ENCODE measurements at places on chromosomes 2 and 18.

GRCh38 chr2:237889811-237890210 is 30.4 kb downstream of the RAMP1 start:
- DNase-seq: no peak

DNA sequence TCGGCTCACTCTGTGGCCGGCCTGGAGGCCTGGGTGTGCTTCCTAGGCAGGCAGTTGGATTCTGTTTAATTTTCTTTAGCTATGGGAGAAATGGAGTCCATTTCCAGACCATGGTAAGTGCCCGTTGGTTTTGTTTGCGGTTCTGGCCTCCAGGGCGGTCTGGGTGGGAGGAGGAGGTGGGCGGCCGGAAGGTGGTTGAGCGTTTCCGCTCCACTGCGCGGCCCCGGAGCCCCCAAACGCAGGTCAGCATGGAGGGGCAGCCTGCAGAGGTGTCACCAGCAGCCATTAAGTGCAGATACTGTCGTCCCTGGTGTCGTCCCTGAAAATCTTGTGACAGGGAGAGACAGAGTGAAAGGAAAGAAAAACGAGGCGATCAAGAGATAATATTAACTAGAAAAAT is 303.9 kb downstream of the GBX2 start:
- DNase-seq: no peak

- no peak for DNase-seq
These were observed 78.2 kb downstream of the COA5 start for GRCh38 chr2:98530114-98530513.

DNA sequence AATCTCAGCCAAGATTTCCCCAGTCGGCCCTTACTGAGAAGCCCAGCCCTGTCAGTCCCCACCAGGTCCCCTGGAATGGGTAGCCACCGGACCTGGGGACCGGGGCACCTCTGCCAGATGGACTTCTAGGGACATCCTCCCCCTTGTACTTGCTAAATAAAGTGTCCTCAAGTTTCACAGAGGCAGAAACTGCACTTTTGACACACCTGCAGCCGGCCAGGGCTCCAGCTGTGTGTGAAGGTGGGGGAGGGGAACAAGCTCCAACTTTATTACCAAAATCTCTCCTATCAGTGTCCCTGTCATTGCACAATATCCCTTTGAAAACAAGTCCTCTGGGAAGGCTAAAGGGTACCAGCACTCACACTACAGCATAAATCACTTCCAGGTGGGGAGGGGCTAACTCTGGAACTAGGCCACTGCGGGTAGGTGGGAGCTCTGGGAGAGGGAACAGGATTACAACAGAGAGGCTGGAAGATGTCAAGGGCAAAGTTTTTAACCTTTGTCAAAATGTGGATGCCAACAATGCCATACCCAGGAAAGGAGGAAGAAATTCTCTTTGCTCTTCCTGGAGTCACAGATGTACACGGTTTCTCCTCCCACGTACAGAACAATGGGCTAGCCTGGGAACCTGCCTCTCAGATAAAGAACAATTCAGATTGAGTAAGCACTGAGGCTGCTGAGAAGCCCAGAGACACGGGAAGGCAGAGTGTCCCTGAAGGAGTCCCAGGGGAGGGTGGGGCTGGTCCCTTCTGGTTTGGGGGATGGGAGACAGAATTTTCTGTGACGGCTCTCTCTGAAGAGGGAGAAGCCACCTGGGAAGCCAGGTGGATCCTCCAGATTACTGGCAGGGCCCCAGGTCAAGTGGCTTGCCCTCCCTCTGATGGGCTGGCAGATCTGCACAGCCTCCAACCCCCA is 11.0 kb downstream of the SDC1 start:
- DNase-seq: no peak

DNA sequence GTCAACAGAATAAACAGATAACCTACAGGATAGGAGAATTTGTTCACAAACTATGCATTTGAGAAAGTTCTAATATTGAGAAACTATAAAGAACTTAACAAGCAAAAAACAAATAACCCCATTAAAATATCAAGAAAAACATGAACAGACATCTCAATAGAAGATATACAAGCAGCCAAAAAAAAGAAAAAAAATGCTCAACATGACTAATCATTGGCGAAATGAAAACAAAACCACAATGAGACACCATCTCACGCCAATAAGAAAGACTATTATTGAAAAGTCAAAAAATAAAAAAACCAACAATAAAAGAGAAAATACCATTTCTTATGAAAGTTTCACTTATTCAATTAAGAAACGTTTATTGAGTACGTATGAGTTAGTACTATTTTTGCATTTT is 800.5 kb downstream of the CBLN2 start:
- no peak for DNase-seq
